Stimulated activated CD8-positive, alpha-beta memory T cell treated with anti-CD3 and anti-CD28 coated beads, Interleukin-7, amount 100 ng/mL, for 4 hours (primary cell): ENCODE measurements at places on chromosomes 4 and X.

- DNase-seq = no peak
Observed at GRCh38 chrX:155188786-155189185, 27.5 kb upstream of the VBP1 start.

DNA sequence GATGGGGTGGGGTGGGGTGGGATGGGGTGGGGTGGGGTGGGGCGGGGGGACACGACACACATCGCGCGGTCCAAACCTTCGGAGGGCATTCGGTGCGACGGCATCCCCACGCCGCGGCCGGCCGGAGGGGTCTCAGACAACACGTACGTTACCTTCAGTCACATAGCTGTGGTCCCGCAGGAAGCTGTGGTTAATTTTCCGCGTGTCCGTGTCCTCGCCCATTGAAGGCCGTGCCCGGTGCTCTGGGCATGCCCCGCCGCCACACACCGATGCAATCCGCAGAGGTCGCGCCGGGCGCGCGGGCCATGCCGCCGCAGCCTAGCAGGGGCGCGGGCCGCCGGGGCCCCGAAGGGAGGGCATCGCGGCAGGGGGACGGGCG, 417 bp downstream of the PPP2R2C start:
- no peak for DNase-seq

DNA sequence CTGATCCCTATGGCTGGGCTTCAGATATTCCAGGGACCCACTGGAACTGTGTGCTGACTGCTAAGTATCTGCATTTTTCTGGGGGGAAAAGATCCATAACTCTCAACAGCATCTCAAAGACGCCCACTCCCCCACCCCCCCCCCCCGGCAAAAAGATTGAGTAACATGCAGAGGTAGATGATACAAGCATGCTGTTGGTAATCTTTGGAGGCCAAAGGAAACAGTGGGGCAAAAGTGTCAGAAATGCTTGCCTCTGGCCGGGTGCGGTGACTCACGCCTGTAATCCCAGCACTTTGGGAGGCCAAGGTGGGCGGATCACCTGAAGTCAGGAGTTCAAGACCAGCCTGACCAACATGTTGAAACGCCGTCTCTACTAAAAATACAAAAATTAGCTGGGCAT, 12.2 kb downstream of the XPNPEP2 start:
- DNase-seq = no peak

DNA sequence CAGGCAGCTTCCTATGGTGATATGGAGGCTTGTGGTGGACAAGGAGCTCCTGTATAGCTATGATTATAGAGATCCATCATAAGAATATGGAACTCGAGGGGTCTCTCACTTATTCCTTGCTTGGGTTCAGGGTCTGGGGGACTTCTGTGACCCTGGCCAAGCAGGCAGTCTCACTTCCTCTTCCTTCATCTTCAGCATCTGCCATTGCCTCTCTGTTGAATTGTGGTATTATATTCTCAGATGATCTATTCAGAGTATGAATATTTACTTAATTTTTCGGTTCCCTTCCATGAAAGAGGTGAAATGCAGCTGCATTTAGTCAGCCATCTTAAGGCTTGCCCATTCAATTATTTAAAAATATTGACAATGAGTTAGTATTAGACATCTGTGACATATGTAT, 292.9 kb downstream of the SPIN4 start:
- DNase-seq = no peak

GRCh38 chr4:73479323-73479722, 2.2 kb upstream of the AFM start:
- DNase-seq = no peak

- DNase-seq = no peak
Observed at GRCh38 chr4:3207531-3208037, 41.4 kb upstream of the MSANTD1 start.

DNA sequence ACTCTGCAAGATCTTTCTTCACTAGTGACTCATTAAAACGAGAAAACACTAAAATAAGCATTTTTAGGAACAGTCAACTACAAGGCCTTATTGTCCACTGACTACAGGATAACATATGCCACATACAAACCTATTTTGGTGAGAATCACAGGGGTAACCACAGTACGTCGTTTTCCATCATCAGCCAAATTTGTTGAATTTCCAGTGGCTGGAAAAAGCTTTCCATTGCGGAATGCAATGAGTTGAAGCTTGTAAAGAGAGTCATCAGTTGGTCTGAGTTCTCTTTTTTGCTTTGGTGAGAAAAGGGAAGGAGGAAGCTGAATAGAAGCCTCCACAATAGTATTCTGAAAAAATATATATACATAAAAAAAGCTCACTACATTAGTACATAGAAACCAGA, 102.4 kb downstream of the ADGRA3 start:
- no peak for DNase-seq
